ENCODE measurements at places on chromosomes 3 and 15.
A peak's percentile ranks its signal among the peaks of the same experiment; 100 is the strongest.

GRCh38 chr15:48119277-48119676, 1.5 kb upstream of the SLC24A5 start:
- no peak for DNase-seq

GRCh38 chr3:5675319-5675718, 487.8 kb downstream of the EDEM1 start:
- DNase-seq = no peak

DNA sequence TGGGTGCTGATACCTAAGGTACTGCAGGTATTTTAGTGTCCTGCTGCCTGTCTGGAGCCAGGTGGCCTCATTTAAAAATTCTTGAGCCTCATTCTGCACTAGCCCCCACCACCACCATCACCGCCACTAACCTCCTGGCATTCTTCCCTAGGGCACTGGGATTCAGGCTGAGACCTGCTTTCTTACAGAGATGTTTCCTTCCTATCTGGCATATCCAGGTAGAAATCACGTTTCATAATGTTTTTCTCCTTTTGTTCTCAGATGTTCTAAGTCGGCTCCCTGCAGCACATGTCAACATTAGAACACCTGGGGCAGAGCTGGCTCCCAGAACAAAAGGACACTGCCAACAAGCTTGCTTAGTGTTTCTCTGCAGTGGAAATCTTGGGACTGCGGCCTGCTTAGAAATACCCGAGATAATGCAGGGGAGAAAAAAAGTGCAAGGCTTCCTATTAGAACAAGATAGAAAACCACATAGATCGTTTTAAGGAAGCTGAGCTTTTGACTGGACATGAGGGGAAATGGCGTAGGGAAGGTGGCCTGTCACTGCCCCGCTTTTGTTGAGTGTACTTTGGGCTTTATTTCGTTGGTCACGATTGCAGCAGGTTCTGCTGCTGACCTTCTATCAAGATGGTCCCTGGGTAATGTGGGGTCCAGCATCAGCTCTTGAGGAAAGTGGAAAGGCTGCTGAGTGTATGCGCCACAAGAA, 59.6 kb upstream of the PPARG start:
- DNase-seq = peak; percentile 55

DNA sequence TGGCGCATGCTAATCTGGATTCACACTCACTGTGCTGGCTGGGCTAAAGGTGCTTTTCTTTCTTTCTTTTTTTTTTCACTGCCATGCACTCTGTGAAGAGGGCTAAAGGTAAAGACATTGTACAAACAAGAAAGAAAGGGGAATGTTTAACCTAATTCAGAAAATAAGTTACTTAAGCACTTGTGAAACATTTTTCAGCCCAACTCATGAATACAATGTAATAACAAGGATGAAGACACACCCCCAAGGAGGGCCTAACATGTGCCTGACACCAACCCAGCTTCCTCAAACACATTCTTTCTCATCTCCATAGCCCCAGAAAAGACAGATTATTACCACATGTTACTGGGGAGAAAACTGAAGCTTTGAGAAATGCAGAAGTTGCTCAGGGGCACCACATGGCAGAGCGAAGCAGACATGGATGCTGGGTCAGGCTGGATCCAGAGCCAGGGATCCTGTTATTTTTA, 5.7 kb downstream of the STIMATE start:
- peak; percentile 98 for DNase-seq

DNA sequence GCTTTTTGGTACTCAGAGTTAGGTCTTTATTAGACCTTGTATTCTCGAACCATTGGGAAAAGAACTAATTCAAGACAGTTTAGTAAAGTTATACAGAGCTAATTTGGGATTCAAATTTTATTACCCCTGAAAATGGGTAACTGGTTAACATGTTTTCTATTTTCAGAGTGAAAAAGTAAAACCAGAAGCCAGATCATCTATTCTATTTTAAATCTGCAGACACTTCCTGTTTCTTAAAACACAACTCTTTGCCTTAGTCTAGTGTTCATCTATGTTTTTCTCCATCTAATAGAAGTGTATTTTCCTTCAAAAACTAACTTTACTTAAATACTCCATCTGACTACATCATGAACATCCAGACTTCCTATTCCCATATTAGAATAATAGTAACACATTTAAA, 113.4 kb downstream of the CCNL1 start:
- DNase-seq = no peak

DNA sequence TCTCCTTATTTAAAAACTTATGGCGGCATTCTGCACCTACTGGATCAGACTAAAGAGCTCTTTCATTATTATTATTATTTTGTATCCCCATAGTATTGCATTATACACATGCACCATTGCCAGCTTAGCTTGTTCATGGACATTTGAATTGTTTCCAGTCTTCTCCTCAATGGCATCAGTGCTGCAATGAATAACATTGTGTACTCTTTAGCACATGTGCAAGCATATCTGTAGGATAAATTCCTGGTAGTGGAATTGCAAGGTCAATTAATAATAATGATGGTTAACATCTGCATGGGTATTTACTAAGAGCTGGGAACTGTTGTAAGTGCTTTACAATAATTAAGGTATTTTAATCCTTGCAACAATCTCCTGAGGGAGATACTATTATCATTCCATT, 52.0 kb downstream of the AMOTL2 start:
- no peak for DNase-seq

DNA sequence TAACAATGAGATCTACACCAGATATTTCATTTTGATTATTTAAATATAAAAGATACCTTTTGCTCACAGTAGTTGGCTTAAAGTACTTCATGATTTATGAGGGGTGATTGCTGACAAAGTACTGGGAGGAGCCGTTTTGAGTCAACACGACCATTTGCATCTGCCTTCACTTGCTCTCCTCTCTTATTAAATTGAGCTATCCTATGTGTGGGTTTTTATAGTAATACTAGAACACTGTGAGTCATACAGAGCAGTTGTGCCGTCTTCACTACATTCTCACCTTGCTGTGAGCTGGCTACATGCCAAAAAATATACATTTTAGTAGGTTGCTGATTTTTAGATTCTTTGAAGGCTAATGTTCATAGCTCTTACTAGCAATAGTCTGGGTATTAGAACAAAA, 161.2 kb downstream of the ALCAM start:
- no peak for DNase-seq

DNA sequence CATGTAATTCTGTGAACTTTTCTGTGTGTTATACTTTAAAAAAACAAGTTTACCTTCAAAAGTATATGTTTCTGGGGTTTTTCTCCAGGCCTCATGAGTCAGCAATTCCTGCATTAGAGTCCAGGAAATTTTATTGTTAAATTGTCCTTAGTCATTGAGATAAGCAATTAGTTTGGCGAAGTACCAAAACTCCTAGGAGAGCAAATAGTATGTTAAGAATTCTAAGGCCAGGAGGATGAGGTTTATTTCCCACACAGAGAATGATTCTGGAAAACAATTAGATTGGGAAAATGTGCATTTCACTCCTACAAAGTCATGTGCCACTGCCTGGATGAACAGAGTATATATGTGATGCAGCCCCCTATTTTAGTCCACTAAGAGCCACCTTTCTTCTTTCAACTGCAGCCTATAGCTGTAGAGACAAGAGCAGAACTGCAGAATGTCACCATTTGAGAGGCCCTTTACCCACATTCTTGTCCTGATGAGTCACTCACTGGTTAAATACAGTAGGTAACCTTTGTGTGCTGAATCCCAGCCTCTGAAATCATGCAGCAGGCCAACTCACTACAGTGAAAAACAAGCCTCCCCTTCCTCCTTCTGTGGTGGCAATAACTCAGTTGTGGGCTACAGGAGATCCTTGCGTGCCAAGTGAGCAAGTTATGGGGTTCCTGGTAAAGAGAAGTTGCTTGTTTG, 452.8 kb upstream of the THBS1 start:
- DNase-seq = peak; percentile 10

DNA sequence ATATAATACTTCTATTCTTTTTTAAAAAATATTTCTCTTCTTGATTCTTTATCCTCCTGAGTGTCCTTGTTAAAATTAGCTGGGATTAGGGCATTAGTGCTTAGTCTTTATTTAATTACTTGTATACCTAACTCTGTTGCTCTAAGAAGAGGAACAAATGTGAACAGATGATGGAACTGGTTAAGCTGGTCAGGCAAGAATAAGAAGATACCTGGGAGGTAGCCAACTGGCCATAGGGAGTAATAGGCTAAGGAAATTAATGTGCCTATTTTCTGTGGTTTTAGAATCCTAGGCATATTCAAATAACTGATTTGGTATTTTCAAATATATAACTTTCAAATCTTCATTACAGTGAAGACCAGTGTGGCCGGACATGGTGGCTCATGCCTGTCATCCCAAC, 54.4 kb downstream of the EIF3J start:
- no peak for DNase-seq

DNA sequence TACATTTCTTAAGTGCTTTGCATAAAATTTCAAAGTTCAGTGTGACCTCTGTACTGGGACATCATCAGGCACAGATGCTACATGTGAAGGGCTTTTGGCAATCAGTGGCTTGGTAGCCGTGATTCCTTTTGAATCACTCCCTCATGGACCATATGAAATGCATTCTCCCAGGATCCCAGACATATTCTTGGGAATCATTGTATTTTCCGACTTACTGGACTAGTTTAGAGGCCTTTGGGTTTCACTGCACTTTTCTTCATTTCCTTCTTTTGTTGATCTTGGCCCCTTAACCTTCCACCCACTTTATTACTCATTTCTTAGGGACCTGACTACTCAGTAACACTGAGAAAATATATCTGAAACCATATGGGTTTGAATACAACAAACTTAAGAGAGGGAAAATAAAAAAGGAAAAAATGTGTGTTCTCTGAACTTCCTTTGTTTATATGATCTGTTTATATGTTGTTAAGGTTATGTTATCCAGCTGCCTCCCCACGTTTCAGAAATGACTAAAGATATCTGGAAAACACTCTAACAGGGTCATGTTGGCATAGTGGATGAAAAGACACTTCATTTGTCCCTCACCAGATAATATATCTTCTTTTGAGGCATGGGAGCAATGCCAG, 35.1 kb downstream of the HMG20A start:
- no peak for DNase-seq

GRCh38 chr3:78139166-78139565, 1099.3 kb downstream of the ROBO2 start:
- no peak for DNase-seq

DNA sequence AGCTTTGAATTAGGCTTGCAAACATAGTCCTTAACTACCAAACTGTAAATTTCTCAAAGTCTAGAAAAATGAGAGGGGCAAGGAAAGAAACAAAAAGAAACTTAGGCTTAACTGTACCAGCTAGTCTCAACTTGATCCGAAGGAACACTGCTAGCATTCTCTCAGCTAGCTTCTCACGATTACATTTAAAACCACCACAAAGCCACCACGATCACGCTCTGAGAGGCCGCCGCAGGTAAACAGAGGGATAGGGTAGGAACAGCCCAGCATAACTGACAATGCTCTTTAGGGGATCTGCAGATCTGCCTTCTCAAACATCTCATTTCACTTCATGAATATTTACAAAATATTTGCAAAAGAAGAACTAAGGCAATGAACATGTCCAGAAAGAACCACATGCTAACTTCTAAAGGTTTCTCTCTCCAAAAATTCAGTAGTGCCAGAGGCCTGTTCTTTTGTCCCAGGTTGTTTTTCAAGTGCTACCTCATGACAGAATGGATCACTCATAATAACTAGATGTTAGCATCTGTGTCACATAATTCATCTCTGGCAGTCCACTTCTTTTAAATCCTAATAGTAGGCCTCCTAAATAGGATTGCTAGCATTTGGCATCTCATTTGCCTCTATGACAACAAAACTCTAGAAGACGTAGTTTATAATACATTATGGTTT, 18.9 kb downstream of the VGLL4 start:
- DNase-seq = no peak

- no peak for DNase-seq
Measured at GRCh38 chr3:56366641-56367162, 101.6 kb downstream of the ERC2 start.

DNA sequence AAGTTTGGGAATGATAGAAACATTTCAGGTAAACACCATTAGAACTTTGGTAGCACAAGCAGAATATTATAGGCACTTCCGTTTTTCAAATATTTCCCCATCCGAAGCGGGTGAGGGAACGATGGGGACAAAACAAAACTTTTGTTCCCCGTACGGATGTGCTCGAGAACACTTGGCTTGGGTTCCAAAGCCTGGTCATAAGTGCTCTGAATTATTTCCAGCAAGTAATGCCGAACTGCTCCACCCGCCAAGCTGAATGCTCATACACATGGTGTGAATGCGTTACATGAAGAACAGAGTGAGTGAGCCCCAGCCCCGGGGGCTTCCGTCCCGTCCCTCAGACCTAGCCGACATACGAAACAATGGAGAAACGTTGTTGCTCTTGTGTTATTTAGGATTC, 438.2 kb upstream of the ARRDC4 start:
- no peak for DNase-seq

DNA sequence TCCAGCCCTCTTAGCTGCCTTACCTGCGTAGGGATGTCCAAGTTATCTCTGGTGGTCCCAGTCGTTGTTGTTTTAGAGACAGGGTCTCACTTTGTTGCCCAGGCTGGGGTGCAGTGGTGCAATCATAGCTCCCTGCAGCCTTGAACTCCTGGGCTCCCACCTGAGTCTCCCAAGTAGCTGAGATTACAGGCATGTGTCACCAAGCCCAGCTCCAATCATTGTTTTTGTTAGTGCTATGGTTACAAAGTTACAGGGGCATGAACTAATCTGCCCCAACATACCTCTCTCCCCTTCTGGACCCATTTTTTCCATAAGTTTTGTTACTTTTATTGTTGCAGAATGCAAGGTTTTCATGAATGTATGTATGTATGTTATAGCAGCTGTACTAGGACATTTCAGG, 54.7 kb downstream of the CTDSPL2 start:
- no peak for DNase-seq

DNA sequence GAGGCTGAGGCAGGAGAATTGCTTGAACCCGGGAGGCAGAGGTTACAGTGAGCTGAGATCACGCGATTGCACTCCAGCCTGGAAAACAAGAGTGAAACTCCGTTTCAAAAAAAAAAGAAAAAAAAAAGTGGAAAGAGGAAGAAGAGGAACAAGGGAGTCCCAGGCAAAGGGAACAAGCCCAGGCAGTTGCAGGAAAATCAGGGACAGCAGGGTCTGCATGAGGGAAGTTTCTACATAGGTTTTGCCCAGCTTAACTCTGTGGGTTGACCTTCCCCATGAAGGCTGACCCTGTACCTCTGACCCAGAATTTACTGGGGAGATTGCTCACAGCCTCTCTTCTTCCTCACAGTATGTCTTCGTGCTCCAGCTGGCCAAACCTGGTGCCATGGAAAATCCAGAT, 12.3 kb downstream of the RBP1 start:
- peak; percentile 54 for DNase-seq

GRCh38 chr3:151724576-151725562, 8.9 kb upstream of the AADACL2 start:
- peak; percentile 2 for DNase-seq

DNA sequence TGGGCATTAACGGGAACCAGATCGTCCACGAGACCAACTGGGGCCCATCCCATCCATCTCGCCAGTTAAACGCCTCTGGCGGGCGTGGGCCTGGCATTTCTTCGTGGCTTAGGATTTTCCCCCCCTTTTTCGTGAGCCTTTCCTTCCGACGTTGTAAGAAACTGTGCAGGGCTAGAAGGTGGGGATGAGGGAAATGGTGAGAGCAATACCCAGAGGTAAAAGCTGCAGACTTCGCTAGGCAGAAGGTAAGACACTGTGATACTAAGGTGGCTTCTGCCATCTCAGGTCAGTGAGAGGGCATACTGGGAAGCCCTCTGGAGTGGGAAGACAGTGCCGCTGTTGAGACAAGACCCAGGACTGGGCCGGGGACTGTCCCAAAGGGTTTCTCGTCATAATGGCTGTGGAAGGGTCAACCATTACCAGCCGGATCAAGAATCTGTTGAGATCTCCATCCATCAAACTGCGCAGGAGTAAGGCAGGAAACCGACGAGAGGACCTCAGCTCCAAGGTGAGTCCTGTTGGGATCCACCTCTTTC, 666 bp downstream of the MAPKBP1 start:
- DNase-seq = peak; percentile 65

GRCh38 chr3:87225659-87226058, 1.4 kb upstream of the CHMP2B start:
- DNase-seq = no peak
